CD14-positive monocyte (primary cell): ENCODE measurements at places on chromosomes 1 and 21.

GRCh38 chr1:9922342-9922741, 12.3 kb upstream of the CTNNBIP1 start:
- no peak for DNase-seq

DNA sequence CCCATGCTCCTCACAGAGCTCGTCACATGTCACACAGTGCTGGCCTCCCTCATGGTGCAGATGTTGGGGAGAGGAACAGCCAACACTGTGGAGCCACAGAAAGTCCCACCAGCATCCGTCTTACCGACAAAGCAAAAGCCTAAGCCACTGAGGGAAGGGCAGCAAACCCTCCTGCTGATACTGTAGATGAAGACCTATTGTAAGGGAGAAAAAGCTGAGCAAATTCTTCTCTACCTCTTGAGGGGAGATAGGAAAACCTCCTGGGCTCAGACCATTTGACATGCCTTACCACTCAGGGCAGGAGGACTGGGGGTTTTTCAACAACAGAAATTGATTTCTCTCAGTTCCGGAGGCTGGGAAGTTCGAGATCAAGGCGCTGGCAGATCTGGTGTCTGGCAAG, 95.9 kb downstream of the WDR64 start:
- DNase-seq = no peak

- no peak for DNase-seq
Measured at GRCh38 chr1:93669369-93669768, 12.3 kb downstream of the BCAR3 start.

DNA sequence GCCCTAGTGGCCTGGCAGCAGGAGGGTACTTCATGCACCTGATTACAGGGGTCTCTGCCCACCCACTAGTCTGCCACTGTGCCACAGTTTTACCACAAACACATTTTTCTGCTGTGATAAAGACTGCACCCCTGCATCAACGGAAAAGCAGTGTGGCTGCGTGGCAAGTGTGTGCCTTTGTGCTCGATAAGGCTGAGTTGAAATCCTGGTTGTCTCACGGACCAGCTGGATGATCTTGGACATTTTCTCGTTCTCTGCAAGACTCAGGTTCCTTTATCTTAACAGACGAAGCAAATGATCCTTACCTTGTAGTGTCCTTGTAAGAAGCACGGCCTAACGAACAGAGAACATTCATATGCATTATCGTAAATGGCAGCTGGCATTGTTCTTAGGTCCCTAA, 10.2 kb downstream of the GRHL3 start:
- no peak for DNase-seq

DNA sequence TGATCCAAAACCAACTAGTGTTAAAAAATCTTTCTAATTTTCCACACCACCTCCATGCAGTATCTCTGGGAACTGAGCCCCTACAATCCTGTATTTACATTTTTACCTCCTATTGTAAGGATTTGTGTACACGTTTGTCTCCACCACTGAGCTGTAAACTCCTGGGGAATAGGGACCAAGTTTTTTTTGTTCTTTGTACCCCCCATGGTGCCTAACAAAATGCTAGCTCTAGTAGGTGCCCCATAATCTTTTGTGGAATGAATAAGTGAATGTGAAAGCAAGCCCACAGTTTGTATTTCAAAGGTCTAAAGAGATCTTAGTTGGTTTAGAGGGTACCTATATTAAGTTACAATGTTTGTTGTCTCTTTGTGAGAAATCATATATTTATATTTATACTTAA, 879 bp upstream of the WLS start:
- no peak for DNase-seq

DNA sequence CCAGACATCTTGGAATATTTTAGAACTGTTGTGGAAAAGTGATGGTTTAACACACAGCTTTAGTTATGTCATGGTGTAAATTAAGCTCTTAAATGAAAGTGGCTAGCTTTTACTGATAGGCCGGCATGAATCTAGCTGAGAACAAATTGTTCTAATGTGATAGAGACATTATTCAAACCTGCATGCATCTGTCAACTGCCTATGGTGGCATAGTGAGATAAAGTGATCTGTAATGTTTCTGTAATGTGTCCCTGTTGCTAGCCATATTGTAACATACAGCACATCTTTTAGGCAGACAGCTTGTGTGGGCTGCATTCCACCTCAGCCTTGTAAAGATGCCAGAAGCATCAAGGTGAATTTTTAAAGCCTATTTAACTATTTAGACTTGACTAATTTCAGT, 16.0 kb downstream of the LRIG2 start:
- DNase-seq = no peak

- DNase-seq = no peak
Measured at GRCh38 chr21:37593015-37593414, 226.4 kb downstream of the DYRK1A start.

GRCh38 chr1:173590557-173590956, 12.3 kb downstream of the SLC9C2 start:
- DNase-seq = no peak

GRCh38 chr1:64323054-64323453, 119.6 kb downstream of the UBE2U start:
- DNase-seq = no peak

GRCh38 chr1:11664336-11665065, 501 bp downstream of the FBXO6 start:
- DNase-seq = no peak
